Myocyte (in vitro differentiated cells): ENCODE measurements at places on chromosomes 2 and 18.

GRCh38 chr2:25380023-25380422, 38.3 kb upstream of the DNMT3A start:
- DNase-seq, result no peak

DNA sequence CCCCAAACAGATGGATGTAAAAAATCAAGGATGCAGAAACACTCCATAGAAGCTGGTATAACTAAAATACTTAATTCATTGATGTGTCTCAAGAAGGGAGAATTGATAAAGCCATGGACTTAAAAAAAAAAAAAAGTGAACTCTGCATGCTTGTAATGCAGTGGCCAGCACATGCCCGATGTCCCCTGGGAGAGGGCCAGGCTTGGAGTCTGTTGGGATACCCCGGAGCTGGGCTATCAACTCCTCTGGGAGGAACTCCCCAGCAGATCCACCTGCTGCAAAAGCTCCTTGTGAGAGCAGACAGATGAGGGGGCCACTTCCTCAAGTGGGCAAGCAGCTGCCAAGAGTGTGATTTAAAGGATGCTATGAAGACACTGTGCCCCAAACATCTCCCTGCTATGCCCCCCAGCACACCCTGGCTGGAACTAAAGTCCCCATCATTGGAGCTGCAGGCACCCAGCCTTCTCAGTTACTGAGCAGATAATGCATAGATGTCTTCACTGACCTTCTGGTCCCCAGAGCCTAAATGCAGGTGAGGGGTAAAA, 311.5 kb upstream of the ID2 start:
- no peak for DNase-seq

DNA sequence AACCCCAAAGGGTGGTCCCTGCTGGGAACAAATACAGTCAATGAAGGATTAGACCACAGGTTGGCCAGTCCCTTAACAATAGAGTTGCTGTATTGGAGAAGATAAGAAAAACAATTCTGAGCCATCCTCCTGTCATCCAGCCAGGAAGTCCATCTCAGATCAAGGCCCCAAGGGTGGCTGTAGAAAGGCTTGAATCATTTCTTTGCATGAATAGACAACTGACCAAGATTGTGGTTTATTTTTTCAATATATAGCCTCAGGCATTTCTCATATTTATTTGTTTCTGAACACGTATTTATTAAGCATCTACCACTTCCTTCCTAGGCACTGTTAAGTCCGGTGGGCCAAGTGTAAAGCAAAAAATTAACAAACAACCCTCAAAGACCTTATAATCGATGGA, 274.4 kb upstream of the SLC14A2 start:
- DNase-seq, result no peak

GRCh38 chr2:106184857-106185256, 9.2 kb downstream of the UXS1 start:
- DNase-seq, result no peak

- no peak for DNase-seq
Observed at GRCh38 chr18:11498821-11499220, 110.6 kb upstream of the SLC35G4 start.

GRCh38 chr2:221999717-222000116, 299.1 kb downstream of the PAX3 start:
- DNase-seq, result peak; percentile 6

GRCh38 chr18:77400561-77400960, 150.9 kb downstream of the GALR1 start:
- DNase-seq, result no peak

GRCh38 chr2:887639-888038, 63.0 kb upstream of the SNTG2 start:
- no peak for DNase-seq

GRCh38 chr2:36807223-36807886, 110.8 kb downstream of the VIT start:
- no peak for DNase-seq
